ENCODE measurements at places on chromosomes 13 and 19.

DNA sequence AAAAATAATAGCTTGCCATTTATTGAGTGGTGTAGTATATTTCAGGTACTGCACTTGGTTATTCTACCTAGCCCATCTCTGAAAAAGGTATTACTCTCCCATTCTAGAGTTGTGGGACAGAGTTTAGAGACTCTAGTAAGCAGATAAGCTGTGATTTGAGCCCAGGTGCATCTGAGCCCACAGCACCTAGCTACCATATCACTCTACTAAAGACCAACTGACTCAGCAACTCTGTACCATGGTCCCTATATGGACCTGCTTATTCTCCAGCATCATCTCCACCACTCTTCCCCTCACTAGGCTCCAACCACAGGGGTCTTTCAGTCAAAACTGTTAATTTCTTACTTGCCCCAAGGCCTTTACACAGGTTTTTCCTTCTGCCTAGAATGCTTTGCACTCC lies 64.4 kb downstream of the UBL3 start:
- DNase-seq = no peak

DNA sequence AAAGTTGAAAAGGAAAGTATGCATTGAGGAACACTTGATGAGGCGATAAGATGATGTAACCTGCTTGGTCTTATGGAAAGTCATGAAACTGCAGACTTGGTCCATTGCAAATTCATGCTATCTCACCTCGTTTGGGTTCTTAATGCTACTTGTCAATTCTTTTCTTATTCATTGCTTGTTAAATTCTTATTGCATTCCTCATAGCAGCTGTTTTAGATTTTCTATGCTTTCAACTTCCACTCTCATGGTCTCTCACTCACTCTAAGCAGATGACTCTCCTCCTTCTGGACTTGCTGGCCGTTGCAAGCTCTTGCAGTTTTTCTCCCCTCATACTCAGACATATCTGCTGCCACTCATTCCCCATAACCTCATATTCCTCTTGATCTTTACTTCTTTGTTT lies 67.8 kb upstream of the CSNK1A1L start:
- DNase-seq = peak; percentile 91

DNA sequence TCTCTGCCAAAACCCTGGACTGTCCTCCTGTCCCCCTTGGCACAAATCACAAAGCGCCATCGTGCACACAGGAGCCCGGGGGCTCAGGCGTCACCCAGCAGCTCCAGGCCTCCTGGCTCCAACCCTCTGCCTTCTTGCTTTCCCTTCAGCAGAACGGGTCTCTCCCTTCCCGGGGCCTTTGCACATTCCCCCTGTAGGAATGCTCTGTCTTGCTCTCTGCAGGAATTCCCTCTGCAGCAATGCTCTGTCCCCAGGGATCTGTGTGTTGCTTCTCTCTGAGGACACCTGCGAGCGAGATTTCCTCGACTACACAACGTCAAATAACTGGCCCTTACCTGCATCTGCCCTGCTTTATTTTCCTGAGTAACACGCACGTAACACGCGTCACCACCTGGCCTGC lies 13.3 kb upstream of the RASA3 start:
- no peak for DNase-seq

- DNase-seq = no peak
Observed at GRCh38 chr13:37338726-37339385, 233.4 kb upstream of the CSNK1A1L start.

DNA sequence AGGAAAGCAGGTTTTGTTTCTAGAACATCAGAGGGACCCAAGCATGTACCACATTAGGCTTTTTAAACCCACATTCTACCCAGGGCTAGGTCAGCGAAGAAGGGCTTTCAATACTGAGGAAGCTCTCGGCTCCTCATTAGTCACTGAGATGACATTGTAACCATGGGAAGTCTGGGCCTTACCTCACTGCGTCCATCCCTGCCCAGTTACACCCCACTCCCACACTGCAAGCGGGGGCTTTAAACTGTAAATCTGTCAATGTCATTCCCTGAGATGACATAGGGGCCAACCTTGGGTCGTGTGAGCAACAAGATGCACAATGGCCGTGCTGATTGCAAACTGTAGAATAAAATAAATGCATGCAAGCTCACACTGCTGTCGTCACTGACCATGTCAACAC lies 21.7 kb upstream of the TFDP1 start:
- no peak for DNase-seq

DNA sequence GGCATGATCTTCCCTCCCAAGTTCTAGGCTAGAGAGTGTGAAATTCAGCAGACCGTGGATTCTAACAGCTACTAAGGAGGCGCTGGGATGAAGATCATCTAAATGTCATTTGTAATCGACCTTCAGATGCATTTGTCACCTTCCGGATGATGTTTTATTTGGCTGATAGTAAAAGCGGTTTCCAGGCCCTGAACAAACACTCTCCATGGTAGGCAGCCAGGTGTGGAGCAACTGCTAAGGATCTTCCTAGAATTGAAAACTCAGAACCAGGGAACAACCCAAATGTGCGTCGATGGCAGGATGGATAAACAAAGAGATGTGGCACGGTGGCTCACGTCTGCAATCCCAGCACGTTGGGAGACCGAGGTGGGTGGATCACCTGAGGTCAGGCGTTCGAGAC lies 107.2 kb upstream of the CACNA1A start:
- DNase-seq = no peak

- no peak for DNase-seq
Observed at GRCh38 chr19:30492586-30493270, 120.5 kb downstream of the ZNF536 start.

DNA sequence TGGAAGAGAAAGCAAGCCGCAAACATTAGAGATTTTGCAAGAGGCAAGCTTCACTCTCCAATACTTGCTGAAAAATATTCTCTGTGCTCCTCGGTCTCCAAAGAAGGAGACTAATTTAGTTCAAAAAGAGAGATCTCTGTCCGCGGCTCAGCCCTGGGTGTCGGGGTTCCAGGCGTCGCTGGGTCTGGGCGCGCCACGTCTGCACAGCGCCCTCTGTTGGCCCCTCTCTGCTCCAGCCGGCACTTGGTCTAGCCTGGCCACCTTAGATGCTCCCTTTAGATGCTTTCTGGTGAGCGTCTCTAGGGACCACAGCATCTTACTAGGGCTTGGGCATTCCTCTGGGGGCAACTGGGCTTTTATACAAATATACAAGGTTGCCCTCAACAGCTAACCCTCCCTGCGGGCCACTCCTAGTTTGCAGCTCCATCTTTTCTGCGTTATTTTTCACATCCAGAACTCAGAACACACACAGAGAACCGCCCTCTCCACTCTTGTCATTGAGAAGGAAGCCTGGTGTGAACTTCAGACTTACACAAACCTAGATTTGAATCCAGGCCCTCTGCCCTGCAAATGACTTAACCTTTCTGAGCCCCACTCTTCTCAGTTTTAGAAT lies 78.3 kb downstream of the CYSLTR2 start:
- no peak for DNase-seq

- peak; percentile 56 for DNase-seq
Observed at GRCh38 chr13:66427458-66427861, 802.7 kb downstream of the PCDH9 start.
